ENCODE measurements at places on chromosomes 16 and 17.

DNA sequence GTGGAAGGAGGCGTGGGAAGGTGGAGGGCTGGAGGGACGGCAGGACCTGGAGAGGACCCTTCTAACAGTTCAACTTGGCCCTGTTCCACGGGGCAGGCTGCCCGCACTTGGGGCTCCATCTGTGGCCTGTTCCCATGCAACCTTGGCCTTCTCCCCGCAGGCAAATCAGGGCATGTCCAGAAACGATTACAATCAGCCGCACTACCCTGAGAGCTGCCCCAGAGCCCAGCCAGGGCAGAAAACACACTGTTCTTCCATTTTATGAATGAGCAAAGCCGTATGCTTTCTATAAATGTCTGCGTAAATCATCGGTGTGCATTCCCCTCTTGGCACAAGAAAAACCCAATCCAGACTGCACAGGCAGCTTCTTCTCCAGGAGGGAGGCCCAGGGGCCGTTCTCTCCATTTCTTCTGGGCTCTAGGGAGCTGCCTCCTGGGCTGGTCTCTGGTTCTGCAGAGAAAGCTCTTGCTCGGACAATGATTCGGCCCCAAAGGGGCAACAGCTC lies 228.7 kb downstream of the SOX9 start:
- no peak for DNase-seq

GRCh38 chr17:78933959-78934568 lies 8.9 kb upstream of the TIMP2 start:
- no peak for DNase-seq

DNA sequence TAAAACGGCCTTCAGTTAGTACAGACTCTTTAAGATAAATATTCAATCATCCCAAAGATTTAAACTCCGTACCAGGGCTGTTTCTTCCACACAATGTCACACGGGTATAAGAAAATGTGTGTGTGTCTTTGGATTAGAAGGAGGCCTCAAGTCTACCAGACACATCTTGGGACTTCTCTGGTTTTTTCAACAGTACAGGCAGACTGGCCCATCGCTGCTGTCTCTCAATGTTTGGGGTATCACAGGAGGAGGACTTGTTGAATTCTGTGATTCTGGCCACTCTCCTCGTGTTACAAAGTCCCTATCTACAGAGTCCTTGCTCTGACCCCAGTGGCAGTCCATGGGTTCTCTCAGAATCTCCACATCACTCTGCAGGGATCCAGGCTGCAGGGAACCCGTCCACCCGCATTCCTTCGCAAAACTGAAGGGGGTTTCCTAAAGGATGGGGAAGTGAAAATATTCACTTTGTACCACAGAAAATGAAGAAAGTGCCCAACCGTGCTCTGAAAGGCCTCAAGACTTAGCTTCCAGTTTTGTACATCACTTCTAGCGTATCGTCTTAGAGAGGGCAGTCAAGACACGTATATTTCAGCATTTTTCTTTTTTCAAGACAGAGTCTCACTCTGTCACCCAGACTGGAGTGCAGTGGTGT lies 373.2 kb downstream of the NPIPA8 start:
- no peak for DNase-seq

DNA sequence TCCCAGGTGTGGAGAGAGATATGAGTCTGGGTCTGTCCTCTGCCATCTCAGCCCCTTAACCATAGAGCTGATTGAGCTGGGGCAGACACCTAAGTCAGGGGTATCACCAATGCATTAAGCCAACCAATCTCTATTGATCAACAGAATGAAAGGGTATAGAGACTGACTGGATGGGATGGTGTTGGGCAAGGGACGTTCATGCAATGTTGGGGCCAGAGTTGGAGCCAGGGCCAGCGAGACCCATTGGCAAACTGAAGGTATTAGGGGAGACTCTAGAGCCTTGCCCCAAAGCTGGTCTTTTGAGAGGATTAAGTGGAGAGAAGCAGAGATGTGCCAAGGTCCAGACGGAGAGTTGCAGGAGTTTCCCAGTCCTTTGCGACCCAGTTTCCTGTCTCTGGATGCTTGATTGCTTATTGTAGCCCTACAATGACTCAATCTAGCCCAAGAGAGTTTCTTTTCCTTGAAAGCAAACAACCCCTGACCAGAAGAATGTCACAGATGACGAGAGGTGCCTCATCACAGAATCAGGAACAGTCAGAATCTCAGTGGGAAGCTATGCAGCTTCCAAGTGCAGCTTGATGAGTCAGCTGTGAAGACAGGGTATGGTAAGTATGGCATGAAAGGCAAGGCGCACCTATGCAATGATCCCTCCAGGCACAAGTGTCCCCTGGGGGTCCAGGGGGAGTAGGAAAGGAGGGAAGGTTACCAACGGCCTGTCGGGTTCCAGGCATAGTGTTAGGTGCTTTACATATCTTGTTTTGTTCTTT lies 137.2 kb downstream of the UTP18 start:
- no peak for DNase-seq

DNA sequence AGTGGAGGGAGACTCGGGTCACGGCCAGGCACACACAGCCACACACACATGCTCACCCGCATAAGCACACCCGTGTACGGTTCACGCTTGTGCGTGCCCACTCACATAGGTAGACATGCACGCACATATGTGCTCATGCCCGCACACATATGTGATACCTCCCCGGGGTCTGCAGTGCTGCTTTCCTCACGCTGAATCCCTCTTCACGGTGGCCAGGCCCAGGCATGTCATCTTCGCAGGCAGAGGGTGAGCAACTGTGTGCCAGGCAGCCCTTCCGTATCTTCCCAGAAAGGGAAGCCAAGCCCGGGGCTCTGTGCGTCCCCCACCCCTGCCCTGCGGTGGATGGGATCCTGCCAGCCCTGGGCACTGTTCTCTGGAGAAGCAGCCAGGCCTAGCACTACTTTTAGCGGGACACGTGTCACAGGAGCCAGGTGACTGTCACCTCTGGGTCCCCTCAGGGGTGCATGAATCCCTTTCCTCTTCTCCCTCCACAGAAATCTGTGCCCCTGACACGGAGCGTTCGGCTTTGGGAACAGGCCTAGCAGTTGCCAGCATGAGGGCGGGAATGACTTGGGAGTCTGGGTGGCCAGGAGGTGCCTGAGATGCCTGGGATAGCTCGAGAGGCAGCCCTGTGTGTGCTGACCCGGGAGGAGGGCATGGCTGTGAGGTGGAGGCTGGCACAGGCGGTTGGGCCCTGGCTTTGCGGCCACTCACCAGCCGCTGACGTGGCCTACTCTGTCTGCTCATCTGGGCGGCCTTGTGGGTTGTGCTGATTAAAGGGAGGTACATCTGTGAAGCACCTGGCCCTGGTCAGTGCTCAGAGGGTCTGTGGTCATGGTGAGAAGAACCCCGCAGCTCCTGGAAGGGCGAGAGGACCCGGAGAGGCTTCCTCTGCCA lies 47.5 kb downstream of the BAIAP2 start:
- DNase-seq = no peak

DNA sequence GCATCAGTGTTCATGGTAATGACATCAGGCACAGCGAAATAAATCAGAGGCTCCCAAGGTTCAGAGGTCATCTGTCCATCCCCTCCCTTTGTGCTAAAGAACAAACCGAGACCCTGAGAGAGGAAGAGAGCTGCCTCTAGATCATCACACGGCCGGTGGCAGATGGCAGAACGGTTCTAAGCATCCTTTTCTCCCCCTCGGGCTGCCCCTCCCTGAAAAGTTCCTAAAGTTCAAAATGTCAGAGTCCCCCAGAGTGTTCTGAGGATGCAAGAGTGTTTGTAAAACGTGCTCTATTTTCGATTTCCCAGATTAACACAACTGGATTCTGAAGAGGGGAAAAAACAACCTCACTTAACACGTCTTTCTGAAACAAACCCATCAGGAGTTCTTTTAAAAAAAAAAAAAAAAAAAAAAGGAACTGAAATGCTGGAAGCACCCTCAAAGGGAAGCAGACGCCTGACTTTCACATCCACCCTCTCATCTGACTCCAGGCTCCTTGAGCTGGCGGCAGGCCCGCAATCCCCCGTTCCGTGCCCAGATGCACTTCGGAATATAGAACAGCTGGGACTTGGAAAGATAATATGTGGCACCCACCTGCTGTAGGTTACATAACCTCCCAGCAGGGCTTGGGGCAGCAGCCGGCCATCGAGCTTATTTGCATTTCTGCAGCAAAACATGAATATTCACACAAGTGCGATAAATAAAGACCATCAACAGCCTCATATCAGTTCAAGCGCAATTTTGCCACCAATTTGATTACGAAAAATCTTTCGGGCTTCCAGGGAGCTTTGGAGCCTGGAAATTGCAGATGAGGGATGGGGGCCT lies 115.5 kb upstream of the SMURF2 start:
- no peak for DNase-seq

GRCh38 chr16:9138021-9138680 lies 46.7 kb downstream of the HAPSTR1 start:
- DNase-seq = no peak
